ENCODE measurements at places on chromosomes 3 and 15.

DNA sequence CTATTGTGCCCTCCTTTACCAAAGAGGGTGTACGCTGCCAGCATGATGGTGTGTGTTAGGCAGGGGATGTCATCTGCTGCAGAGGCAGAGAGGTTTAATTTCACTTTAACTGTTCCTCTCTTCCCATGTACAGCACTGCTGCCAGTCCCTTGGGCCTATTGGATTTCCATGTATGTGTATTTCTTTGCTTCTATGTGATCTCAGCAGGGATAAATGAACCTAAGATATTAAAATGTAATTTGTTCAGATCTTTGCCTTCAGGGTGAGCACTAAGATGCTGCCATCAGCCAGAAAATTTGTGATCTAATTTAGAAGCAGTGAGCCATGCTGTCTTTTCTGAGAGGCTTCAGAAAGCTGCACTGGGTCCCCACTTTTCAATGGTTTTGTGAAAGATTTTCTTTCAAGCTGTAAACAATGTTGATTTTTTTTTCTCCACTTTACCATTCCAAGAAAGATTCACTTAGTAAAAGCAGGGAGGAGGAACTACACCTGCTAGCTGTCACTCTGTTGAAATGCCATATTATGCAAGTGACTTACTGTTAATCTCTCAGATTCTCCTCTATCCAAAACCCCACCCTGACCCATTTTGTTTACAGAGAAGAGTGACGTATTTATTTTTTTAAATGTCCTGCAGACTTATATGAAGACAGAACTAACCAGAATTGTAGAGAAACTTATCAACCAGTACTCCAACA is 261.9 kb downstream of the TBL1XR1 start:
- DNase-seq, result no peak

- DNase-seq, result no peak
Measured at GRCh38 chr3:51389423-51390183, 1.5 kb upstream of the RBM15B start.

GRCh38 chr3:58152225-58153015 is 58.4 kb downstream of the DNASE1L3 start:
- no peak for DNase-seq

DNA sequence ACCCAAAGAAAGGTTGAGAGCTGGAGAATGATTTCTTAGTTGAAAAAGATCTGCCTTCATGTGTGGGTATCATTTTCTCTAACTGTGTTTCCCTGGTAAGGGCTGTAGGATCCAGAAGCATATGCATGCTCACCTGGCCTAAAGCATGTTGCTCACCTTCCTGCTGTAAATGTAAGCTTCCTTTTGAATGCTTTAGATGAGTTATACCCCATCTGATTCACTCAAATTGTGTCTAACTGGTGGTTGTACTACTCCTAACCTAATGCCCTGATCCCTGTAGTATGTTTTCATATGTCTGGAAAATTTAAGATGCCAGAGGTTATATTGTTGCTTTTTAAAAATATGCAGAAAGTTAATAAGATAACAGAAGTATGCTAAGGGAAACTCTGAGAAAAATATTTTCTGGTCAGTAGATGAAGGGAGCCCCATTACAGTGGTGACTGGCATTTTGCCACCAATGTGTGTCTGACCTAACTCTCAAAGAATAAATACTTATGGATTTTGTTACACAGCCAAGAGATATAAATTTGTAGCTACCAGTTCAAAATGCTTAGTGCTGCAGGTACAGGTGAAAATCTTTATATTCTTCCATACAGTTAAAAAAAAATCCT is 7.7 kb downstream of the FILIP1L start:
- no peak for DNase-seq

- no peak for DNase-seq
Measured at GRCh38 chr3:187183210-187183862, 13.9 kb upstream of the RTP1 start.

- DNase-seq, result peak; percentile 1
Measured at GRCh38 chr3:150407808-150408220, 284 bp upstream of the TSC22D2 start.

DNA sequence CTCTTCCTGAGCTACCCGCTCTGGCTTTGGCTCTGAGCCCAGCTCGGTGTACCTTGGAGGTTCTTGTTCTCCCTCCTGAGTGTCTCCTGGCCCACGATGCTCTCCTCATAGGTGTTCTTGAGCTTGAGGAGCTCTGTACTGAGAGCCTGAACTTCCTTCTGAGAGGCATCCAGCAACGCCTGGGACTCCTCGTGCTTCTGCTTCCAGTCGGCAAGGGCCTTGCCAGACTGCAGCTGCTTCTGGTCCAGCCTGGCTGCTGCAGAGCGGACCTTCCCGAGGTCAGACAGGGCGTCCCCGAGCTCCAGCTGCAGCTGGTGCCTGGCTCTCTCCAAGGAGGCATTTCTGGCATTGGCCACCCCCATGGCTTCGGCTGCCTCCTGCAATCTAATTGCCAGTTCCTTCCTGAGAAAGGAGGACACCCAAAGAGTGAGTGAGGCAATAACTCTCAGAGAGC is 99.8 kb downstream of the MYH15 start:
- DNase-seq, result no peak

- no peak for DNase-seq
Measured at GRCh38 chr3:186588632-186589031, 18.1 kb downstream of the DNAJB11 start.

DNA sequence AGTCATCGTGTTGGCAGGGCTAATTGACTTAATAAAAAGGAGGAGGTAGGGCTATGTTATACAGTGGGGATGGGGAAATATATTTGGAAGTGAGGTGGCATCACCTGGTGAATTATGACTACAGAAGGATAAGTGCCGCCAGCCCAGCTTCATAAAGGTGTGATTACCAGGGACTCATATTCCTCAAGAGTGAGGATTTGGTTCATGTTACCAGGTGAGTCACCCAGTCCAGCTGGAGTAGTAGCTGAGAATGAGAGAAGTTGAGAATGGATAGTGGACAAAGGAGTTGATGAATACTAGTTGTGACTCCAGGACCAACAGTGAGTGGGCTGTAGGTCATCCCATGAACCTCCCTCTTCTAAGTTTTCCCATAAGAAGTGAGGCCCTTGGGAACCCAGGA is 143.0 kb upstream of the GALNT15 start:
- DNase-seq, result no peak

DNA sequence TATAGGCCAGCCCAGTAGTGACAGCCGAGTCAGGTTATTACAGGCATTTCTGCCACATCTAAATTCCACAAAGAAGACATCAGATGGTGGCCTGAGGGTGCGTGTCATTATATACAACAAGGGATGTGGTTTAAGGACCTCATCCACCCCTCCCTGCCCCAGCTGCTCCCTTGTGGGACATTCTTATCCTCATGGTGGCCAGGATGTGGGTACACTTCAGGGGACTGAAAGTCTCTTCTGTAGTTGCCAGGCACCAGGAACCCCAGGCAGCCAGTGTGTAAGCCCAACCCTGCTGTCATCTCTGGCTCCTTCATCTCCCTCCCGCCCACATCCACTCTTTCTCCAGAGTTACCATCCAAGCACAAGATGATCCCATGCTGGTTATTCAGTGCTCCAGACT is 224.9 kb upstream of the TOPAZ1 start:
- no peak for DNase-seq

GRCh38 chr3:60322298-60322856 is 928.9 kb downstream of the FHIT start:
- DNase-seq, result no peak

- no peak for DNase-seq
Measured at GRCh38 chr3:171358881-171359198, 101.4 kb downstream of the TNIK start.

- DNase-seq, result no peak
Measured at GRCh38 chr15:67132276-67132675, 66.9 kb downstream of the SMAD3 start.

DNA sequence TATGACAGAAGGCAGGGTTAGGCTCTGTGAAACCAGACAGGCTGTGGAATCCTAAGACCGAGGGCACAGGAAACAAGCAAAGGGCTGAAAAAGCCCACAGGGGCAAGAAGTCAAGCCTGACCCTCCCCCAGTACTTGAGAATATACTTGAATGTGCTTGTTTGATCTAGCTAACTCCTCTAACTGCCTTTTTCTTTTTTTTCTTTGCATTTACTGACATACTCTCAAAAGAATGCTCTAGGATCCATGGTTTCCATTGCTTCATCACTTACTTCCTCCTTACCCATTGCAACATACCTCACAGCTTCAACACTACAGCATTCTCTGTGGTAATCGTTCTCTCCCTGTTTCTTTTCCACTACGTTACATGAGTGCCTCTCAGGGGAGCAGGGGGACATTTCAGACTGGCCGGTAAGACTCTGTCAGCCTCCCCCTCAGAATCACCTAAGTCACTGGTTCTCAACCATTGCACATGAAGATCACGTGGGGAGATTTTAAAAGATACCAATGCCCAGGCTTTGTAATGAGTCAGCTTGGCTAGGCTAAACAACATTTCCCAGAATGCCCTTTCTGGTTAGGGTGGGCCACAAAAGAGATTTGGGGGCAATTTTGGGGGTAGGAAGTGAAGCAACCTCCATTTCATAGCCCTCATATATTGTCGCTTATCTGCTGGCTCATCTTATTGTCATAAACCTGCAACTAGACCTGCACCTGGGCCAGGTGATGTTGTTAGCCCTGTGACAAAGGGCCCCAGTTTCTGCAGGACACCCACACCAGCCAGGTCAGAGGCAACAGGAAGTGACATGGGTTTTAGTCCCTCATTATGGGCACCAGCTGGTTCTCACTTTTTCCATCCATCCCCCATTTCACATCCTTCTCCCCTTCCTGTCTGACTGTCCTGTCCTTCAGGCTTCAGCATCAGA is 24.6 kb upstream of the RSL24D1 start:
- DNase-seq, result peak; percentile 16

GRCh38 chr15:92664178-92664900 is 8.8 kb upstream of the FAM174B start:
- no peak for DNase-seq

- no peak for DNase-seq
Measured at GRCh38 chr3:19598870-19599269, 335.1 kb downstream of the EFHB start.

DNA sequence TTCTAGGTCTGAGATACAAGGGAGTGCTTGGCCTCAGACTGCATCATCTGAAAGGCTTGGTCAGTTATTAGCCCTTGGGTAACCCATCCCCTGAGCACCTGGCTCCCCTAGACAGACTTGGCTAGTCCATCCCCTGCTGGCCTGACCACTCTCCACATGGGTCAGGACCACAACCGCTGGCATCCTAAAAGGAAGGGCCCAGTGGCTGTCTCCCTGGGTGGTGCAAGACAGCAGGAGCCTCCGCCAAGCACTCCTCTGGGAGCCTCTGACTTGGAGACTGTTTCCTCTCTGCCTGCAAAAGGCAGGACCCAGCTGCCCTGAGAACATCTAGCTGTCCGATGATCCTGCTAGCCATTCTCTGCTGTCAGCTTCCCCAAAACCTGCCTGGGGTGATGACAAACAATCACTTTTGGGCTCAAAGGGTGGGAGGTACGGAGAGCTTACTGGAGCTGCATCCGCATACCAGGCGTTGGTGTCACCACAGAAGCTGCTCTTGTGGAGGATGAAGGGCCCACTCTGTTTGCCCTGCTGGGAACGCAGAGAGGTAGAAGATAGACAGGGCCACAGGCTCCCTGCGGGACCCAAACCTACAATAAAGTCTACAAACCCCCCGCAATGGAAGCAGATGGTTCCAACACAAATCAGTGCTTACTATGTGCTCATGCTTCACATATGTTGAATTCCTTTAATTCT is 108.0 kb upstream of the PRR20G start:
- no peak for DNase-seq

- DNase-seq, result no peak
Measured at GRCh38 chr3:39982665-39983357, 173.4 kb downstream of the MYRIP start.

GRCh38 chr15:67836477-67836876 is 3.4 kb downstream of the RNU6-1 start:
- no peak for DNase-seq

- no peak for DNase-seq
Measured at GRCh38 chr3:178352326-178353005, 183.8 kb upstream of the KCNMB2 start.

GRCh38 chr15:77650265-77650664 is 17.6 kb upstream of the LINGO1 start:
- no peak for DNase-seq
